ENCODE measurements at places on chromosomes 12 and 14.

DNA sequence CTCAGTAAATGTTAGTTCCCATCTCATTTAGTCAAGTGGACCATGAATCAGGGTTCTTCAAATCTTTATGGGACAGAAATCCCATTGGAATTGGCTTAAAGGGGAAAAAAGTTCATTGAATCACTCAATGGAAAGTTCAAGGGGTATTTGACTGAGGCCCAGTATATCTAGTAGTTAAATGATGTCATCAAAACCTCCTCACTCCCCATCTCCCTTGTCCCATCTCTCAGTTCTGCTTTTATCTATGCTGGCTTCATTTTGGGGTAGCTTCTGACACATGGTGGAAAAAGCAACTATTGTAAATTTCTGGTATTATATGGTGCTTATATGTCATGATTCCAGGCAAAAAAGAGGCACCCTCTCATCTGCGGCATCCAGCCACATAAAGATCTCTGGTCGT lies 51.9 kb downstream of the DAAM1 start:
- DNase-seq = no peak

DNA sequence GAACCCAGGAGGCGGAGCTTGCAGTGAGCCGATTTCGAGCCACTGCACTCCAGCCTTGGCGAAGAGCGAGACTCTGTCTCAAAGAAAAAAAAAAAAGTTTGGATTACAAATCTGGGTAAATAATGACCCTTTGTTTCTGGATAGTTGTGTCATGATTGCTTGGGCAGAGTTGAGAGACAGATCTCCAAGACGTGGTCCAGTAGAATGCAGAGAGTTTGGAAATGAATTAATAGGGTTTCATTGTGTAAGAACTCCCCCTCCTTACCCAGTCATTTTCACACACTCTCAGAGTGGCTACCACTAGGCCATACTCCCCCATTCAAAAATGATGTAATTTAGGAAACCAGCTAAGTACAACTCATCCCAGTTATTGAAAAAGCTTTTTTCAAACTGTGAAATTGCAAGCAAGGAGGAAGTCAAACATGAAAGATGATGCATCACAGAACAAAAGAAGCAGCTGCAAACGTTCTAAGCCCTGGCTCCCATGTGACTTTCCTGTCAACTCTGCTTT lies 1331.9 kb downstream of the AACS start:
- no peak for DNase-seq

GRCh38 chr12:43551971-43552559 lies at the start of gene ADAMTS20:
ADAMTS20 (minus strand) TSS chr12:43552203; CDS start chr12:43551921, 282 bp downstream.
- no peak for DNase-seq

GRCh38 chr14:63474111-63474510 lies 69.1 kb downstream of the PPP2R5E start:
- DNase-seq = no peak

DNA sequence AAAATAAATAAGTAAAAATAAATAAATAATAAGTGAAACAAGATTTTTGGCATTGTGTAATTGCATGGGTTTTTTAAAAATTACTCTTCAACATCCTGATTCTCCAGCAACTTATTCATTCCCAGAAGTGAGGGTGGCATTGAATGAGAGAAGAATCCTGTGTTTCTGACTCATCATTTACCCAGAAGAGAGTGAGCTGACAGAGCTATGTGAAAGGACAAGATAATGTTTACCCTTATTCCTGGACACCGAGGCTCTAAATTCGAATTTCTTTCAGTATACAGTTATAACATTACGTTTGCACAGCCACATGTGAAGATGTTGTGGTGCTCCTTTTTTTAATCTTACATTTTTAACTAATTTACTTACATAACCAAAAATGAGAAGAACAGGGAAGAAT lies 36.4 kb downstream of the BBS10 start:
- no peak for DNase-seq

GRCh38 chr14:89249065-89249695 lies 167.9 kb downstream of the FOXN3 start:
- DNase-seq = no peak

DNA sequence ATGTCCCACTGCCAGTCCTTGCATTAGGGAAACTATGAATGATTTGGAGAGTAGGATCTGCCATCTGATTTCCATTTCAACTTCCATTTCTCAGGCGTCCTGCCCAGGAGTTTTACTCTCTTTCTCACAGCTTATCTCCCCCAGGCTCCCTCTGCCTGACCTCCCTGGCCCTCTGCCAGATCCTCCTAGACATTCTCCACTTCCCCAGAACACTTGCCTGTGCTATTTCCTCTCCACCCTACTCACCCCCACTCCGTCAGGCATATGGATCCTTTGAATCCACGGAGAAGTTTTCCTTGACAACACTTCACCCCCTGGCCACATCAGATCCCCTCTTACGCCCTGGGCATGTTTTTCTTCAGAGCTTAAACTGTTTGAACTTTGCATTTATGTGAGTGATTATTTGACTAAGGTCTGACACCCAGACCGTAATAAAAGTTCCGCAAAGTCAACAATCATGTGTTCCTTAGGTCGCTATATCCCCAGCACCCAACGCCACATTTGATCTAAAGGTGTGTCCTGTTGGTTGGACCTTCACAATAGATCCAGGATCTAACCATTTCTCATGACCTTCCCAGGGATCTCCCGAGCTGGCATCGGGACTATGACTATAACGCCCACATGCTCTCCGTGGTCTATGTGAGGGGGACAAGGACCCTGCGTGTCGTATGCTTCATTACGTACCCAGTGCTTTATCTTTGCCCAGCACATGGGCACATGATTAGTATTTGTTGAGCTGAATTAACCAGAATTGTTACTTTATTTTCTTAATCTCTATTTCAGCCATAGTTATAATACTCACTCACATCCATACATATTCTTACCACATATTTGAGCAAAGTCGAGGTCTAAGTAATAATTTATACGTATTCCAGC lies 255.8 kb upstream of the FOXN3 start:
- DNase-seq = no peak

DNA sequence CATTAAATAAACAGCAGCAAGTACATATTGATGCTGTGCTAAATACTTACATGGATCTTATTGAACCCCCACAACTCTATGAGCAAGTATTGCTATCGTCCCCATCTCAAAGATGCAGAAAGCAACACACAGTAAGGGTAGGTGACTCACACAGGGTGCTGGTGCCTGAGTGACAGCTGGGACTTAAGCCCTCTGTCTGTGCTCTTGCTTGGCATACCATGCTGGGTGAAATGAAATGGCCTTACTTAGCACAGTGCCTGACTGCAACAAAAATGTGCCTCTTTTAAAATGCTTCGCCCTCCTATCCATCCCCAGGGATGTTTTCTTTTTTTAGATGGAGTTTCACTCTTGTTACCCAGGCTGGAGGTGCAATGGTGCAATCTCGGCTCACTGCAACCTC lies 788 bp downstream of the TEX52 start:
- no peak for DNase-seq

GRCh38 chr14:99124482-99125105 lies 147.4 kb downstream of the BCL11B start:
- DNase-seq = no peak

DNA sequence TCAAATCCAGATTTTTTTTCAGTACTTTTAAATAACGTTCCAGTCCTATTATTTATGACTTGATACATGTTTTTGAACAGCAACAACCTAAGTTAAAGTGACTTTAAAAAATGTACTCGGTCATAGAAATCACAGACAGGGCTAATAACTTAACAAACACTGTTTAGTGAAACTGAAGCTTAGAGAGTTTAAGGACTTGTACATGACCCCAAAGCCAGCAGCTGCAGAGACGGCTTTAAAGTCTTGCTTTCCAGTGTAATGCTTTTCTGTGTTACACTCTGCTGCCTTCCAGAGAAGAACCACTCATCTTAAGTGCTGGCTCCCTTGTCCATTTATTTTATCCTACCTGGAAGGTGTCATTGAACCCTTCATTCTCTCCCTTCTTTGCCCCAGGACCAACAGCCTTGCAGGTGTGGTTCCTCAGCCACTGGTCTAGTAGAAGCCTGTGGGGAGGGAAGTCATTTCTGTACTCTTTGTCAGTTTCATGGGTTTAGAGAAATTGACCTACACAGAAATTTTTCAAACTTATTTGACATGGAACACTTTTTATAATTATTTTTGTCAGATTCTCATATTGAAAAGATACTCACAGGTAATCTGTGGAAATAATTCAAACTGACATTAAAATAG lies 60.9 kb downstream of the NAV3 start:
- DNase-seq = no peak

GRCh38 chr12:111978545-111978944 lies 34.4 kb downstream of the TMEM116 start:
- no peak for DNase-seq

DNA sequence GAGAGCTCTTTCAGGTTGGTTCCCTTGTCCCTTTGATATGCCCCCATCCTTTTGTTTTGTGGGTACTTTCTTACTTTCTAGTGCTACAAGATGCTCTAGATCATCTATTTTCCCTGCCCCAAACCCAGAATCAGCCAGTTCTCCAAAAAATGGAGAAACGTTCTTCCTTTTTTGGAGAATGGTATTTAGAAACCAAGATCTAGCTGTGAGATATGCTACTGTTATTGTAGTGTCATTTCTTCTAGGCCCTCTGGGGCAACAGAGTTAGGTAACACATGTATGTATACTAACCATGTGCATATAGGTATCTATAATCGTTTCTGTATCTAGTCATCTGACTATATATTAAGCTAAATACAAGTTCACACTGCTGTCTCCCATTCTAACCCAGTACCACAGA lies 6.9 kb upstream of the IGFBP6 start:
- no peak for DNase-seq

GRCh38 chr12:104966677-104967076 lies 8.6 kb upstream of the SLC41A2 start:
- no peak for DNase-seq

GRCh38 chr14:39176263-39177167 lies 1.5 kb downstream of the PNN start:
- DNase-seq = no peak
